Activated CD4-positive, alpha-beta T cell treated with anti-CD3 and anti-CD28 coated beads, Interleukin-2, amount 50 U/mL, for 4 hours (primary cell): ENCODE measurements at places on chromosomes 5 and 9.
A peak's percentile ranks its signal among the peaks of the same experiment; 100 is the strongest.

GRCh38 chr5:144405991-144406390, 235.3 kb downstream of the KCTD16 start:
- no peak for DNase-seq

DNA sequence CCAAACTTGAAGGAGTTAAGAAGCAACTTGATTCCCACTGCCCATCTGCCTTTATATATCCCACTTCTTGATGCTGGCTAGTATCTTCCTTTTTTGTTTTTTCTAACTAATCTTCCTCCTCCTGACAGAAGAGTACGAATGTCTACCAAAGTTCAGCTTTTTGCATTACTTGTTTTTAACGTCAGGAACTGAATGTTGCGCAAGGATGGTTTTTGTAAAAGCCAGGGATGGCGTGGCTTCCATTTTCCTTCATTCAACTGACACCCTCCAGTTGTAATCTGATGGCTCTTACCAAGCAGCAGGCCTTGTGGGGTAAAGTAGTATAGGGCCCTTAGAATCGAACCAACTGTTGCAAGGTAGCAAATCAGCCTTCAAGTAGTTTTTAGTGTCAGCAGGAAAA, 70.8 kb upstream of the GPR151 start:
- DNase-seq: no peak

DNA sequence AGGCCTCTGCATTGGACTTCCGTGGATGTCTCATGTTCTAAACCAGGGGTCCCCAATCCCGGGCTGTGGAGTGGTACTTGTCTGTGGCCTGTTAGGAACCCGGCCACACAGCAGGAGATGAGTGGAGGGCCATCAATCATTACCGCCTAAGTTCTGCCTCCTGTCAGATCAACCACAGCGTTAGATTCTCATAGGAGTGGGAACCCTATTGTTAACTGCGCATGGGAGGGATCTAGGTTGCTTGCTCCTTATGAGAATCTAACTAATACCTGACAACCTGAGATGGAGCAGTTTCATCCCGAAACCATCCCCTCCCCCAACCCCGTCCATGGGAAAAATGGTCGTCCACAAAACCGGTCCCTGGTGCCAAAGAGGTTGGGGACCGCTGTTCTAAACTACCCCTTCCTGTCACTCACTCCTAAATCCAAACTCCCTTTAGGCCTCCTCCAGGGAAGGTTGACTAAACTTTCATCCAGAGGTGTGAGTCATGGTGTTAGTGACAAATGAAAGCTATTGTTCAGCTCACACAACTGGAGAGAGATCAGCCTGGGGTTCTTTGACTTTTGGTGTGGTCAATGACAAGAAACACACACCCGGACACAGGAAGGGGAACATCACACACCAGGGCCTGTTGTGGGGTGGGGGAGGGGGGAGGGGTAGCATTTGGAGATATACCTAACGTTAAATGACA, 9.5 kb downstream of the KCNV2 start:
- no peak for DNase-seq

GRCh38 chr9:35933550-35934067, 24.3 kb downstream of the SPAAR start:
- no peak for DNase-seq

- no peak for DNase-seq
Measured at GRCh38 chr9:32378496-32378895, 5.9 kb upstream of the ACO1 start.

- DNase-seq: no peak
Measured at GRCh38 chr9:129178568-129179382, 714 bp upstream of the IER5L start.

GRCh38 chr5:181063514-181063913, 23.4 kb downstream of the BTNL9 start:
- DNase-seq: no peak

DNA sequence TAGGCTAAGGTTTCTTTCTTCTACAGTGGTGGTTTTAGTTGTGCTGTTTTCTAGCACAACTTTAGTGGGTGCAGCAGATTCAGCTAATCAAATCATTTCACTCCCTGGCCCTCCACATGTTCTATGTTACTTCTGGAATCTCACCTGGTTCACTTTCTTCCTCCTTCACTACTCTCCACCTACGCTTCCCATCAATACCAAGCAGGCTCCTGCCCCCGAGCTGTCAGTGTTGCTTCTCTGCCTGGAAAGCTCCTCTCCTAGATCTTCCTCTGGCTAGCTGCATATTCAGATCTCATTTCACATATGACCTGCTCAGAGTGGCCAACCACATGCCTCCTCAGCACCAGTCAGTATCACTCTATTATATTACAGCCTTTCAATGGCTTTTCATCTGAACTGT, 19.6 kb upstream of the GABRB2 start:
- DNase-seq: no peak

- no peak for DNase-seq
Measured at GRCh38 chr9:89734600-89735041, 129.8 kb downstream of the GADD45G start.

DNA sequence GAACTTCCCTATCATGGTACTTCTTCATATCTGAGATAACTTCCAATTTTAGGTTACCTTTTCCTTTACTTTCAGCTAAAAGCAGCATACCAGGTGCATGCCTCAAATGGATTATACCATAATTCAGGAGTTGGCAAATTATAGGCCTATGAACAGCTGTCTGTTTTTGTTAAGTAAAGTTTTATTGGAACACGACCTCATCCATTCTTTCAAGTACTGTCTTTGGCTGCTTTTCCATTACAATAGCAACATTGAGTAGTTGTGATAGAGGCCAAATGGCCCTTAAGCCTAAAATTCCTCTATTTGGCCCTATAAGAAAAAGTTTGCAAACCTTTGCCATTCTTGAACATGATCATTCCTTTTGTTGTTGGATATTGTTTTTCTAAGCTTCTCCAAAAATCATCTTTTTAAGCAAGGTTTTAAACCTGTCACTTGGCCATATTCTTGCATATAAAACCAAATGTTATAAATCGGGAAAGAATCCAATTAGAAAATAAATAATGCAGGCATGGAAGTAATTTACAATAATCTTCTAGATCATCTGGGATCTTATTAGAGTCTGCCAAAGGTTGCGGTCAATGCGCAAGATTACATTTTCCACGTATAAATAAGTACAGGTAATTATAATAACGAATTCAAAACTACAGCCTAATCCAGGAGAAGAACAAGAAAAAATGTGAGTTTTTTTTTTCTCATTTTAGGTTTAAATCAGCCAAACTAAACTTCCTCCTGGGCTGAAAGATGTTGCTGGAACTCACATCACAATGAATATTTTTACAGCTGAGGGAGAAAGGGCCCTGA, 226.5 kb upstream of the ANKRD55 start:
- DNase-seq: no peak

DNA sequence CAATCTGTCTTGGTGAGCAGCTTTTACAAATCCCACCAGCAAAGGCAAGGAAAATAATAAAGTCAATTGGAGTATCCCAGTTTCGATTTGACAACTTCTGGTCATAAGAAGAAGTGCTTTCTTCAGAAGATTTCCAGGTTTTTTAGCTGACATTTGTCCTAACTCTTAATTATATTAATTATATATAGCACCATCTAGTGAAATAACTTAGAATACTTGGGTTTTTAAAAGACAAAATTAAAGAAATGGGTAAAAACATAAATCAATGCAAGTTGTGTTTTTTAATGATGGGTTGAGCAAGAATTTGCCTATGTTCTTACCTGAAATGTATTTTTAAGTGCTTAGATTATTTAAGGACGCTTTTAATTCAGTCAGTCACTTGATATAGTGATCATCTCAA, 421.8 kb downstream of the ACTL7B start:
- no peak for DNase-seq

- peak; percentile 38 for DNase-seq
Measured at GRCh38 chr9:133103183-133103986, 17.7 kb downstream of the RALGDS start.

GRCh38 chr5:67483453-67484030, 286.9 kb upstream of the CD180 start:
- no peak for DNase-seq

- DNase-seq: no peak
Measured at GRCh38 chr9:89481538-89481915, 16.4 kb downstream of the SEMA4D start.

GRCh38 chr5:180126716-180127681, 55.4 kb upstream of the RNF130 start:
- no peak for DNase-seq

GRCh38 chr9:133737774-133738639, at the start of gene SARDH:
SARDH (minus strand) TSS chr9:133738352; CDS start chr9:133734173, 4,179 bp downstream.
- no peak for DNase-seq

GRCh38 chr5:78003450-78003849, 227.3 kb upstream of the TBCA start:
- DNase-seq: no peak

DNA sequence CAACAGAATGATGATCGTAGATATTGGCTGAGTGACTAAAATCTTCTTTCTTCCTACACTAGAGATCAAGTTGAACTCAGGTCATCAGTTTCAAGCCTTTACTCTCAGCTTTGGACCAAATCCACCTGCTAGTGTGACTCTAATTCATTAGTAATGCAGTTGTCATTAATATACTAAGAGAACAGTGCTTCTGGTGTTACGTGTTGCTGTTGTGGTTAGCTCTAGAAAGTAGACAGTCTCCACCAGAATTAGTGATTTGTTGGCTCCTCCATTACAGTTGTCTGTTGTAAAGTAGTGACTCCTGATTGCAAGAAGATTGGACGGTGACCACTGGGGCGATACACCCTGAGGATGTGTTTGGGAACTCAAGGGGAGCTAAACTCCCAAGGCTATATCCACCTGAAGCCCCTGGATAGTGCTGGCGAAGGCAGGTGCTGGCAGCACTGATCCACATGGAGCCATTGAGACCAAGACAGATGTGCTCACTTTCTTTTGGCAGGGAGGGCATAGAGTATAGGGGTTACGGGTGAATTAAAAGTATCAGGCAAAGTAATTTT, 3.1 kb downstream of the CAMK4 start:
- no peak for DNase-seq

- no peak for DNase-seq
Measured at GRCh38 chr5:2748861-2749513, 2.5 kb downstream of the IRX2 start.

GRCh38 chr5:143435210-143435657, 31.7 kb upstream of the NR3C1 start:
- peak; percentile 18 for DNase-seq

DNA sequence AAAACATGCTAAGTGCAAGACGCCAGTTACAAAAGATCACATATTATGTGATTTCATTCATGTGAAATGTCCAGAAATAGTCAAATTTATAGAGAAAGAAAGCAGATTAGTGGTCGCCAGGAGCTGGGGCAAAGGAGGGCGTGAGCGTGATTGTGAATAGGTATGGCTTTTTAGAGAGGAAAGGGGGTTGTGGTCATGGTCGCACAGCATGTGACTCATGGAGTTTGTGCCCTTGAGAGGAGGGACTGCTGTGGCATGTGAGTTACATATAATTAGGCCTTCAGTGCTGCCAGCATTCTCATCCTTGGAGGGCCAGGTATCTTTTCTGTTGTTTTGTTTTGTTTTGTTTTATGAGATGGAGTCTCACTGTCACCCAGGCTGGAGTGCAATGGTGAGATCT, 21.2 kb upstream of the MARCHF6 start:
- DNase-seq: no peak

DNA sequence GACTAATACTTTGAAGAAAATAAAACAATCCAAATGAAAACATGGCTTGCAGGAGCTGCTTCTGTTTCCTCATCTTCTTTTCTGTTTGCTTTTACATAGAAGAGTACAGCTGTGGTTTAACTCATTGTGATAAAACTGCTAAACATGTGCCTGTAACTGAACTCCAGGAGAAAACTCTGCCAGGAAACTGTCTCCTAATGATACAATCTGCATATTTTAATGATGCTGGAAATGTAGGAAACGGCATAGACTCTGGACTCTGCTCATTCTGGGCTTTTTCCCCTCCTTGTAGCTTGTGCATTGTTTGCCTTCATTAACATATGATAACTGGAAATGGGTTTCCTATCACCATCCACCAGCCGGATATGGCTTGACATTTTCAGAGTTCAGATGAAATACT, 813.3 kb upstream of the WWC1 start:
- no peak for DNase-seq

DNA sequence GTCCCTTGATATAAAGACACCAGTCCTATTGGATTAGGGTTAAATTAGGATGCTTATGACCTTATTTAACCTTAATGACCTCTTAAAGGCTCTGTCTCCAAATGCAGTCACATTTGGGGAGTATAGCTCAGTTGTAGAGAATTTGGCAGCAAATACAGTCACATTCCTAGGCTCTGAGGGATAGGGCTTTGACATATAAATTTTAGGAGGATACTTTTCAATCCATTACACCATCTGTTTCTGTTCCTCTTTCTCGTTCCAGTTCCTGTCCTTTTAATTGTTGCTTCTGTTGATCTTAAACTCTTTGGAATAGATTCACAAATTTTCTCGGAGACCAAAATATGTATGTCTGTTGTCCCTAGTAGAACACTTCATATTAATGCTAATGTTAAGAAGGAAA, 390.0 kb upstream of the PCSK5 start:
- no peak for DNase-seq

- peak; percentile 58 for DNase-seq
Measured at GRCh38 chr9:33446946-33447798, at the start of gene AQP3. AQP3 (minus strand) TSS chr9:33447593; CDS start chr9:33447530, 63 bp downstream.

- DNase-seq: no peak
Measured at GRCh38 chr5:141680751-141681201, 1.3 kb downstream of the ARAP3 start.

DNA sequence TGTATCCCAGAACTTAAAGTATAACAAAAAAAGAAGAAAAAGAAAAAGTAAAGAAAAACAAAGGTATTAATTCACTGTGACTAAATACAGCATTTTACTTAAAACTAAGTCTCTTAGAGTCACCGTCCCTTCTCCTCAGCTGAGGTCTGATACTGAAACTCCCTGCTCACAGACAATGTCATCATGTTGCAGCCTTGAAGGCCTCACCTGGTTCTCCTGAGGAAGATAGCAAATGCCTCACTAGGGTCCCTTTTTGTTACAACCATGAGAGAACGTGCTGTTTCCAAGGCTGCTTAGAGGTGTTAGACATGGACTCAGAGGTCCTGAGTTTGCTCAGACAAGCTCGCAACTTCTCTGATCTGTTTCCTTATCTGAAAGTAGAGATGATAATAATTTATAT, 357.2 kb downstream of the MTRR start:
- DNase-seq: no peak

- peak; percentile 67 for DNase-seq
Measured at GRCh38 chr9:137156567-137157375, 13.1 kb downstream of the LRRC26 start.

GRCh38 chr5:7628248-7628647, 222.7 kb downstream of the CFAP90 start:
- no peak for DNase-seq

- peak; percentile 68 for DNase-seq
Measured at GRCh38 chr5:138753794-138754698, 821 bp downstream of the CTNNA1 start.

DNA sequence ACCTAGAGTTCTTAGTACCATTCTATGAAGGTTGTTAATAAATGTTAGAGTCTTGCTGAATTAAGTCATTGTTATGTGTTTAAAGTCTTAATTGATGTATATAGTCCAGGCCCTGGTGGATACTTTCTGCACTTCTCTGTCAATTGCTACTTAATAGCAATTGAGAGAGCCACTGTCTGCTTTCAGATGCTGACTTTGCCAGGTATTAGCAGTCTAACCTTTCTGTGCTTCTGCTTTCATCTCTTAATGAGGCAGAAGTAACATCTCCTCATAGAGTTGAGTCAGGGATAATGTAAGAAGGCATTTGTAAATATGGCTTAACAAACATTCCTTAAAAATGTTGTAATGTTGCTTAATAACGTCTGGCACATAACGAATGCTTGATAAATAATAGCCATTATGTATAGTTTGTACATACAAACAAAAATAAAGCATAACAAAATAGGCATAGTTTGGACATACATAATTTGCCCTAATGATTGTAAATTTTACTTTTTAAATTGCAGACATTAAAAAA, 28.3 kb downstream of the RASGRF2 start:
- DNase-seq: no peak
